ENCODE measurements at places on chromosomes 3 and 15.

GRCh38 chr15:44450172-44450571, 22.7 kb downstream of the CTDSPL2 start:
- DNase-seq: no peak

GRCh38 chr3:174100744-174101143, 703.2 kb downstream of the NLGN1 start:
- no peak for DNase-seq

DNA sequence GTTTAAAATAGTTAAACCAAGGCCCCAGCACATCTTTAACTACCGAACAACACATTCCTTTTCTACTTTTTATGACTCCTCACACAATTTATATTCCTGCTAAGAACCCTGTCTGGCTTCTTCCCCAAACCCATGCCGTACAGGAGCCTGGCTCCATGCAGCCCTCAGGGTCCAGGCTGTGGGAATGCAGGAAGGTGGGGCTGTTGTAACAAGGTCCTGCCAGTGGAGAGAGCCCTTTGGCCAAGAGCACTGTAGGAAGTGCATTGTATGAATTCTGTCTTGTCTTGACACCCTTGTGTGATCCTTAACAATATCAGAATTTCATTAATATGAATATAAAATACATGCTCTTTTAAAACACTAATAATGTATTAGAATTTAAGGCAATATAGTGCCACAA, 563.8 kb downstream of the TBL1XR1 start:
- no peak for DNase-seq

DNA sequence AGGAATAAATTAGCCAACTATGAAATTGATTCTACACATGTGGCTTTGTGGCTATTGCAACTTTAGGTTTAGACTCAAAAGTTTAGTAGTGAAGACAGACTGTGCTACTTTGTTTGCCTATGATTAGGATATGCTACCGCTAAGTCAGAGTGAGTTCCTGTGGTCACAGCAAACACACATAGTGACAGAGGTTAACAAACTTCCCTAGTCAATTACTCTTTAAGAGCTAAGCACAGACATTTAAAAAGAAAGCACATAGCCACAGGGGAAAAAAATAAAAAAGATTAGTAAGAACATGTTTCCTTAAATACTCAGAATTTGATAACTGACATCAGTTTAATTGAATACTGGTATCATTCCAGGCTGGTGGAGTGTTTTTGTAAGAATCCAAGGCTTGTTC, 207.1 kb downstream of the GBE1 start:
- no peak for DNase-seq

- DNase-seq: no peak
Observed at GRCh38 chr3:144085964-144086363, 114.3 kb downstream of the DIPK2A start.

- no peak for DNase-seq
Observed at GRCh38 chr3:177931346-177931745, 604.9 kb upstream of the KCNMB2 start.

- DNase-seq: no peak
Observed at GRCh38 chr3:119641416-119641815, 19.0 kb downstream of the POPDC2 start.

GRCh38 chr3:186217820-186218164, 108.9 kb upstream of the ETV5 start:
- no peak for DNase-seq

DNA sequence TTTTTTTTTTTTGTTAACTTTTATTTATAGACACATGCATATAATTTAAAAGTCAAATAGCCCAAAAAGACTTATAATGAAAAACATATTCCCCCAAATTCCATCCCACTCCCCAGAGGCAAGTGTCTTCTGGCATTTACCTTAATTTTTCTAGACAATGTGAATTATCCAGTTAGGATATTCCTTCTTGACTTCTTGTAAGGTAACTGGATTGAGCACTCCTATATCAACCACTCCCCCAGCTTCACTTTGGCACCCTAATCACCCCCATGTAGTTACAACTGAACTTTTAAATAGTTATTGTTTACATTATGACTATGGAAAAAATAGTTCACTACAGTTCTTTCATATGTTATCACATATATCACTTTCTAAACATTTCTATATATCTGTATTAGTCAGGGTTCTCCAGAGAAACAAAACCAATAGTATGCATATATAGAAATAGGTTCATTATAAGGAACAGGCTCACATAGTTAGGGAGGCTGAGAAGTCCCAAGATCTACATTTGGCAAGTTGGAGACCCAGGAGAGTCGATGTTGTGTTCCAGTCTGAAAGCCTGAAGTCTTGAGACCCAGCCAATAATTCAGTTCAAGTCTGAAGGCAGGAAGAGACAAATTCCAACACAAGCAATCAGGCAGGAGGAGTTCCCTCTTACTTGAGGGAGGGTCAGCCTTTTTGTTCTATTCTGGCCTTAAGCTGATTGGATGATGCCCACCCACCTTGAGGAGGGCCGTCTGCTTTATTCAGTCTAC, 175.8 kb downstream of the THSD4 start:
- DNase-seq: no peak

- no peak for DNase-seq
Observed at GRCh38 chr15:89614164-89614563, 38.9 kb downstream of the TICRR start.

Measured in hepatic stellate cell (primary cell).